ENCODE measurements at places on chromosomes 16 and 17. TPM values are rescaled to one million over a fixed set of nuclear protein-coding genes. Genes with fewer than 3 reads are reported as not detected.

The ABCC11 gene
- 0.35 TPM for total RNA-seq

The RTN4RL1 gene
- total RNA-seq: 0.14 TPM

The VASN gene
- 8.4 TPM for total RNA-seq

The NLRP1 gene
- 4.6 TPM for total RNA-seq

The HOXB2 gene
- total RNA-seq: 0.93 TPM
